Transverse colon (tissue), 4 donors: ENCODE measurements at places on chromosomes 6 and 20. TPM values are rescaled to one million over a fixed set of nuclear protein-coding genes. Genes with fewer than 3 reads are reported as not detected.

- DNase-seq: no peak
These were observed 75.2 kb downstream of the COL21A1 start for GRCh38 chr6:56172144-56172543.

GRCh38 chr20:62927128-62927705, 912 bp upstream of the DIDO1 start:
- no peak for DNase-seq

- no peak for DNase-seq
These were observed 63.7 kb upstream of the SULF2 start for GRCh38 chr20:47849006-47849405.

PXDC1 gene
- total RNA-seq: 14.6 TPM

CASS4 gene
- total RNA-seq: not detected

- no peak for DNase-seq
These were observed 50.9 kb downstream of the TMEM242 start for GRCh38 chr6:157272372-157272771.

DNA sequence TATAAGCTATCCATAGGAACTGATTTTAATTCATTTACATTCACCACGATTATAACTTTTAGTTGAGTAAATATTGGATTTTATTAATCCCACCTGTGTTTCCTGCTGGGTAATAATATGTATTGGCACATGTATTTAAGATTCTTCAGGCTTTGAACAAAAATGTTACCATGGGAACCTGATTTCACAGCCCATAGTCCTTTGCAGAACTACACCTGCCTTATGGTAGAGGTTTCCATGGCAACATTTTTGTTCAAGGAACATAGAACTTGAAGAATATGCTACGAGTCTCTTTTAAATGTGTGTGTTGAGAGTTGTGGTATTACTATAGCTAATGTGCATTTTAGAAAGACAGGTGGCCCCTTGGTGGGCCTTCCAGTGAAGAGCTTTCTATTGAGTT, 317.4 kb downstream of the SAMD5 start:
- DNase-seq: no peak

AMD1 gene
- total RNA-seq: 78.6 TPM

DNA sequence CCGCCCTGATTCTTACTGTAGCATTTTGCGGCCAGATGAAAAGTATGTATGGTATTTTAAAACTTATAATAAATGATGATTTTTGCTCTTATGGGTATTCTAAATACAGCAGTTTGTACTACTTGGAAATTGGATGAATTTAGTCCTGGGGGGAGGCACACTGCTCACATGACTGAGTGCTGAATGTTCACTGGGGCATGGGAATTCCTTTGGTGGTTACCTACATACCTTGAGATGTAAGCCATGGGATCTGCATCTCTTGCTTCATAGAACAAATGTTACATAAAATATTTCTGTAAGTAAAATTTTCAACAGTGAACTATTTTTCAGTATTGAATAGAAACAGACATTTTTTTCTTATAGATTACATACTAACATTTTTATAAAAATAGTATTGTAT, 71.1 kb downstream of the FIG4 start:
- DNase-seq: no peak

SPATS1 gene
- not detected for total RNA-seq

FOXS1 gene
- not detected for total RNA-seq

ECT2L gene
- total RNA-seq: 0.16 TPM

DNA sequence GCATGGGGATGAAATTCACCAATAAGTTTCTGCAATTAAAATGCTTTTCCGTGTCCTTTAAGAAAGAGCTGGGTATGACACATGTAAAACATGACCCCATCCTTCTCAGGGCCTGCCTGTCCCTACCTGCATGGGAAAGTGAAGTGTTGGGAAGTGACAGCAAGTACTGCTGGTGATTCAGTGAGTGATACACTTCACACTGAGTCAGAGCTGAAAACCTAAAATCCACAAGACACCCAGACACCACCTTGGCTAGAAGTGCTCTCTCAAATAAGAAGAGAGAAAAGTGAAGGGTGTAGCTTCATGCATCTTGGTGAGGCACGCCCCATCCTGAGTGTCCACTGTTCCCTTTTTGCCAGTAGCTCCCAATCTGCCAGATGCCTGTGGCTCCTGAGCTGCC, 3.3 kb downstream of the RAB22A start:
- no peak for DNase-seq

- DNase-seq: peak; percentile 2
These were observed 189.4 kb downstream of the DLL1 start for GRCh38 chr6:170101281-170102035.

- no peak for DNase-seq
These were observed 117.6 kb downstream of the DST start for GRCh38 chr6:56524891-56525703.

DNA sequence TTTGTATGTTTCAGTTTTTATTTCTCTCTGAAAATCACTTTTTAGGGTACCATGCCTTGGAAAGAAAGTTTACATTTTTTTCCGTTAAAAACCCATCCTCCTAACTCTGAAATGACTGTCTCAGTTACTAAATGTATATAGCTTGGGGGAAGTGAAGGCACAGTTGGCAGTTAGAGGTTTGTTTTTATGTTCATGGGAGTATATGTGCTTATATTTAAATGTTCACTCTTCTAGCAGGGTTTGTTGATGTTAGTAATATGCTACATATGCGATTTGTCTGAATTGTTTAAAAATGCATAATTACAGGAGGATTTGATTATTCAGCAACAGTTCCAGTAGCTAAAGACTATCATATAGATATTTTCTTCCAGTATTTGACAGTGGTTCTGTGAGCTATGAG, 31.1 kb downstream of the CDKAL1 start:
- no peak for DNase-seq

MLN gene
- total RNA-seq: not detected

SYTL3 gene
- 6.4 TPM for total RNA-seq

DNA sequence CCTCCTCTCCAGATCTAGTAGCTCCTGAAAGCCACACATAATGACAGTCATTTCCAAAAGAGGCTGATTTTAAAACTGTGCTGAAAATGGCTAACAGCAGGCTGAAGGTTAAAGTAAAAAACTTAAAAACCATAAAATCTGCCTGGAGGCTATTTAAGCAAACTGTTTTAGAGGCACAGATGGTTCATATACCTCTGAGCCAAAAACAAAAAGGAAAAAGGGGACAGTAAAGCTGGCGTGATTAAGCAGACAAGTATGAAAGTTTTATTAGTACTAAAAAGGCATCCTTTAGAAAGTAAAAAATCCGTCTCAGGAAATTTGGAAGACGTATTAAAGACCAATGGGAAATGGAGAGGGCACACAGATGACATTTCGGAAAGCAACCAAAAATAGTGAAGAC, 55.8 kb downstream of the SOBP start:
- DNase-seq: no peak

DNA sequence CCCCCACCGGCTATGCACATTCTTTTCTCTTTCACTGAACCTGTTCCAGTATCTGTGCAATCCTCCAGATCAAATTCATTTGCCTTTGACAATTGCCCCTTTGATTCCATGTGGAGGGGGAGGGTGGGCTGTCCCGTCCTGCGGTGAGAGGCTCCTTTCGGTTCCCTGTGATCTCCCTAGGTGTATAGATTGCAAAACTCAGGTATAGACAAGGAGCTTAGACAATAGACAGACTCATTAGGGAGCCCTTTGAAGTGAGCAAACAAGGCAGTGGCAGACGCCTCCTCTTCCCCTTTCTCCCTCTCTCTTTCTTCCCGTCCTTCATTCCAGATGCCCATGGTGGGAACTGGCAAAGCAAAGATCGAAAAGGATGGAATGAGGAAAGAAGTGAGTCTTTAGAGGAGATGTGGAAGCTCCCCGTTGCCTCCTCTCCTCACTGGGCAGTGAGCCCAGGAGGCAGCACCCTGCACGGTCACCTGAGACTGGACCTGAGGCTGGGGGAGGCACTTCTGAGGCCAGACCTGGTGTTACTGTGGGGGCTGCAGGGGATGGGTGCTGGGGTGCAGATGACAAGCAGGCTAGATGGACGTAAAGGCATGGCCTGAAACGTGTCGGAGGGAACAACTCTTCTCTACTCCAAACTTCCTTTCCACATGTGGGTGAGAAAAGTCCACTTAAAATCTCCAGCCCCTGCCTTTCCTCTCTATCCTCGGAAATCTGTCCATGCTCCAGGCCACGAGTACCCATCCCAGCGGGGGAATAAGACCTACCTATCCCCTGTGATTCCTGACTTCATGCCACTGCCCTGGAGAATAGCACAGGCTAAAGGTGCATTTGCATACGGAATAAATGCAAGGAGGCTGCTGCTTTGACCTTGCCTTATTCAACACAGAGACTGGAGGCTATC, 256.6 kb upstream of the FOXQ1 start:
- no peak for DNase-seq

GRCh38 chr6:53464927-53465460, 79.9 kb downstream of the GCLC start:
- DNase-seq: peak; percentile 13

DNA sequence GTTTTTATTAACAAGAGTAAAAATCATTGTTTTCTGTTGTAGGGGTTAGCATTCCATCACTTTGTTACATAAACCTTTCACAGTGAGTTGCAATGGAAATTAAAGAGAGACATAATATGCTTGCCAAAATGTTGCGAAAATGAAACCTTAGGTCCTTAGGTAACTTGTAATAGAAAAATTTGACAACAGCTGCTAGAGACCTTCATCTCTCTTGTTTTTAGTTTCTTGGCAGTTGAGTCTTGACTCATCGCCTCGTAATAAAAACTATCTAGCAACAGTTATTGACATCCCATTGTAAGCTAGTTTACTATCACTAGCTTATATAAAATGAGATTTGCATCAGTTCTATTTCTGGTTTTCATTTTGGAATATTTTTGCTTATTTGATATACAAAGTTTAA, 179.0 kb upstream of the MMS22L start:
- no peak for DNase-seq

PARD6B gene
- total RNA-seq: 1.2 TPM

- no peak for DNase-seq
These were observed 45.0 kb upstream of the MOXD1 start for GRCh38 chr6:132446141-132446854.

DNA sequence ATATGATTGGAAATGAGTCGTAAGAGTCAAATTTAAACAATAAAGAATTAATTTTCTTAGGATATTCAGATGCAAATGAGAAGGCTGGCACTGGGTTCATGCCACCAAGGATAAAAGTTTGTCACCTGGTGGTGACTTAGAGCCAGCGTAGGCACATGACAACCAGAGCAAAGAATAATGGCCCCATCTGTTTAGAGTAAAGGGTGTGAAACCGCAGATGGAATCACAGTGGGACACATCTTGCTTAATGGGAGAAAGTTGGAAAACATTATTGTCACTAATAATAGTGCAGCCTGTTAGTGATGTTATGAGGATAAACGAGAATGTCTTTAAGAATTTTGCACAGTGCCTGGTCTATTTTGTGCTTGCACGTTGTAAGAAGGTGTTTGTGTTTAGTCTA, 727.8 kb downstream of the QKI start:
- no peak for DNase-seq
